ENCODE measurements at places on chromosomes 2 and 18.

GRCh38 chr2:84847326-84848050 is 33.4 kb downstream of the TRABD2A start:
- no peaks in the 10 kb centered on the region for H3K27me3 ChIP-seq
- H3K4me3 ChIP-seq: peak overlapping the region; percentile 48
- H3K27ac ChIP-seq: peak overlapping the region; percentile 97
- DNase-seq: no peak

DNA sequence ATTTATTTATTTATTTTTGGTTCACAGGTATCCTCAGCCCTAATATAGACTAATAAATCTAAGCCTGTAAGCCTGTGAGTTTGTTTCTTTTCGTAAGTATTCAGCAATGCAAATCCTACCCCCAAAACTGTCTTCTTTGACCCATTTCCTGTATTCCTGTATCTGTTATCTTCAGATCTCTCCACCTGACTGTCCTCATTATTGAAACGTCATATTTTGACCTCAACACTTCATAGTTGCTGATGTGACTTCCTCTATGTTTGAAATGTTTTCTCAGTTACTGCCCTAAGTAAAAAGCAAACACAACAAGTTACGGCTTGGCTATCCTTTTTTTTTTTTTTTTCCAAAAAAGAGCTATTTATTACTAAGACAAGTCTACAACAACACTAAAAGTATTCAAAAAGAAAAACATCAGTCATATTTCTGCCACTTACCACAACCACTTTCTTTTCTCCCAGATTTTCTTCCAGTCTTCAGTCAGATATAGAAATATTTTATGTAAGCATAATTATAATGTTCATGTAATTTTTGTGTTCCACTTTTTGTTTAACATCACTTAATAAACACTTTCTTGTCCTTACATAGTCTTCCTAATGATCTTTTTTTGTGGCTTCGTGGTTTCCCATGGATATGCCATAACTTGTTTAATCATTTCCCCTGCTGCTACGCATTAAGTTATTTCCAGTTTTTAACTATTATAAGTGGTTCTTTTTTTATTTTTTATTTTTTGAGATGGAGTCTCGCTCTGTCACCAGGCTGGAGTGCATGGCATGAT is 45.0 kb upstream of the EML4 start:
- H3K36me3 ChIP-seq: peaks cover 16% of the 10 kb centered on the region
- H3K27me3 ChIP-seq: peaks cover 3% of the 10 kb centered on the region
- peak overlapping the region; percentile 82 for H3K27ac ChIP-seq
- peaks cover 63% of the 10 kb centered on the region for H3K4me1 ChIP-seq

DNA sequence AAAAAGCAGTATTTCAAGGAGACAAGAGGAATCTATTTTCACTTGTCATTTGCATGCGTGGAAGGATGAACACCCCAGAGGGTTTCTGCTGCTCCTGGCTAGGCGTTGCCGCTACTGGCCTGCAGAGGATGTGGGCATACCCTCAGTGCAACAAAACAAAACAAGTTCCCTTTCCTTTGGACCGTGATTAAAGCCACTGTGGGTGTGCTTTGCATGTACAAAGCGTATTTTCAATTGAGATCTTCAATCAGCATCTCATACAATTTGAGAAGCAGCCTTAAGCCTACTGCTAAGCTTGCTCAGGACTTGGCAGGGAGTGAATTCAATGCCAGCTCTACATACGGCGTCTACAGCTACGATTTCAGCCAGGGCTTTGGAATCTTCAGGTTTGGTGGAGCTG is 298.4 kb downstream of the LPIN1 start:
- DNase-seq: peak; percentile 78
- H3K27ac ChIP-seq: peak overlapping the region; percentile 93
- peak overlapping the region; percentile 4 for H3K4me3 ChIP-seq
- H3K36me3 ChIP-seq: peaks cover 3% of the 10 kb centered on the region
- H3K4me1 ChIP-seq: peaks cover 63% of the 10 kb centered on the region

DNA sequence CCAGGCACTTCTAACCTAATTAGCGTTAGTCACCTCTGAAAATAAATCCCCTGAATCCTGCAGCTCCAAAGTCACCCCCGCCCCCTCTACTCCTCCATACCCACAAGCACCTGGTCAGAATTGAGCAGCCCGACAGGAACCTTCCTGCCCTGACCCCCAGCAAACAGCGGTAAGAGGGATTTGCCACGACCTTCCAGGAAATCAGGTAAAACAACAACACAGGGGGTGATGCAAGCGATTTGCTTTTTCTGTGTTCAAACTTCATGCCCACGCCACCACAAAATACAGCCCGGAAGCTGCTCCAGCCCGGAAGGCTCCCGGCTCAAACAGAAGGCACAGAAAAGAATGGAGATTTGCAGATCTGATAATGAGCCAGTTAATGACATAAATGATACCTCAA is 367.1 kb downstream of the GPD2 start:
- H3K27ac ChIP-seq: no peak overlapping the region
- no peak overlapping the region for H3K4me3 ChIP-seq
- H3K27me3 ChIP-seq: peaks cover 3% of the 10 kb centered on the region
- DNase-seq: no peak
- no peaks in the 10 kb centered on the region for H3K4me1 ChIP-seq

DNA sequence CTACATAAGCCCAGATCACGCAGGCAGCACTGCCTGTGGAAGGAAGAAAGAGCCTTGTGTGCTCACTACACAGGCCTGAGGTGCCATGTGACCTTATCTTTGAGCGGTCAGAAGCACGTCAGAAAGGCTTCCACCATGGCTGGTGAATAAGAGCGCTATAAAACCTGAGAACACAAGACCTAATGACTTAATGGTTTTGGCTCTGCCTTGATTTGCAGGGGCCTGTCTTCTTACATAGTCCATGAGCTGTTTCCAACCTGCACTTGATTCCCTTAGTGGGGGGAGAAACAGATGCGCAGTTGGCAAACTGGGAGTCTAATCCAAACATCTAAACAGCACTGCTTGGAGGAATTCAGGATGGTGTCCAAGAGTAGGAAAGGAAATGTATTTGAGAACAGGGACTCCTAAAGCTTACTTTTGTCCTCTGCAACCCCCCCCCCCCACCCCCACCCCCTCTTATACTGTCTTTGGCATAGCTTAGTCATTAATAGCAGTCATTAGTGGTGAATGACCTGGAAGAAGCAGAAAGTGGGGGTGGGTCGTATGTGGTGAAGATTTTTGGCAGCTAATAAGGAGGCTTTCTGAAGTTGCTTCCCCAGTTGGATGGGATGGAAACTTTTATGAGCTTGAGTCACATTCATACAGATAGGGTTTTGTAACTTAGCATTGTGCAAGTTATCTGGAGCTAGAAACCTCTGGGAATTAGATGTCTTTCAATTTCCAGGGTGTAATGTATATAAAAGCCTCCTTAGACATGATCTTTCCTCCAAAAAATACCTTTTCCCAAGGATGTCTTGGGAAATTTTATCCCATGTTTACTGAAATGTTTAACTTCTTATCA is 454.1 kb downstream of the MEIS1 start:
- H3K36me3 ChIP-seq: no peaks in the 10 kb centered on the region
- H3K4me1 ChIP-seq: no peaks in the 10 kb centered on the region
- no peak overlapping the region for H3K4me3 ChIP-seq
- no peaks in the 10 kb centered on the region for H3K27me3 ChIP-seq
- no peak for DNase-seq
- H3K27ac ChIP-seq: no peak overlapping the region

GRCh38 chr2:226611944-226612318 is 187.7 kb downstream of the IRS1 start:
- H3K4me1 ChIP-seq: peaks cover 23% of the 10 kb centered on the region
- H3K4me3 ChIP-seq: no peak overlapping the region
- peaks cover 13% of the 10 kb centered on the region for H3K27me3 ChIP-seq
- DNase-seq: no peak
- no peak overlapping the region for H3K27ac ChIP-seq
- H3K36me3 ChIP-seq: peaks cover 13% of the 10 kb centered on the region

DNA sequence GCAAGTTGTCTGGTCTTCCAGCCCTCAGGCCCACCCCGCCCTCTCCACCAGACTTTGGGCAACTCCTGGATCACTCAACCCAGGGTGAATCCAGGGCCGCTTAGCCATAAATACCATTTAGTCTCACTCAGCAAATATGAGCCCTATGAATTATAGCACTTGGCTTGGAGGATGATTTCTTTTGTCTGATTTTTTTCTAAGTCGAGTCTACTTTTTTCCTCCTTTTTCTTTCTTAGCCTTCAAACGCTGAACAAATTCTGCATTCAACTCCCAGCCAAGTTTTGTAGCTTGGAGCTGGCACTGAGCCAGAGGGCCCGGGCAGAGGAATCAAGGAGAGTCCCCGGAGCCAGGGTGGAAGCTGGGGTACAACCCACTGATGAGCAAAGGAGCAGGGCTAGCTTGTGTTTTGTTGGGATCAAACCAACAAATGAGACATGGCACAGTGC is 48.7 kb downstream of the SERTAD2 start:
- H3K27ac ChIP-seq: no peak overlapping the region
- DNase-seq: peak; percentile 14

DNA sequence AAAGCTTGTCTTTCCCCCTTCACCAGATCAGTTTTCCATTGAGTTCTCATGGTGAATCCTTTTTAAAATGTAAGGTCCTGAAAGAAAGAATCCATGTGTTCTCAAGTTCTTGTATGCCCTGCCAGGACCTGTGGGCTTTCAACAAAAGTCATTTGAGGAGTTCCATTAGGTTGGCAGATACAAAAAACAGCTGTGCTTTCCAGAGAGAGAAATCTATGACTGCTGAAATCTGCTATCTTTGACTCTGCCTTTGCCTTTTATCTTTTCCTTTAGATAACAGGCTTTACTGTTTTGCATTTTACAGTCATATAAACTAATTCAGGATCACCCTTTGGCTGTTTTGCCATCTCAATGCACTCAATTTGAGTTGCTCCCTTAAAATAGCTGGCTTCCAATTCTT is 59.7 kb downstream of the CXCR4 start:
- H3K27ac ChIP-seq: peak overlapping the region; percentile 94
- no peaks in the 10 kb centered on the region for H3K27me3 ChIP-seq
- H3K4me3 ChIP-seq: no peak overlapping the region
- H3K4me1 ChIP-seq: peaks cover 89% of the 10 kb centered on the region
- H3K36me3 ChIP-seq: peaks cover 21% of the 10 kb centered on the region

DNA sequence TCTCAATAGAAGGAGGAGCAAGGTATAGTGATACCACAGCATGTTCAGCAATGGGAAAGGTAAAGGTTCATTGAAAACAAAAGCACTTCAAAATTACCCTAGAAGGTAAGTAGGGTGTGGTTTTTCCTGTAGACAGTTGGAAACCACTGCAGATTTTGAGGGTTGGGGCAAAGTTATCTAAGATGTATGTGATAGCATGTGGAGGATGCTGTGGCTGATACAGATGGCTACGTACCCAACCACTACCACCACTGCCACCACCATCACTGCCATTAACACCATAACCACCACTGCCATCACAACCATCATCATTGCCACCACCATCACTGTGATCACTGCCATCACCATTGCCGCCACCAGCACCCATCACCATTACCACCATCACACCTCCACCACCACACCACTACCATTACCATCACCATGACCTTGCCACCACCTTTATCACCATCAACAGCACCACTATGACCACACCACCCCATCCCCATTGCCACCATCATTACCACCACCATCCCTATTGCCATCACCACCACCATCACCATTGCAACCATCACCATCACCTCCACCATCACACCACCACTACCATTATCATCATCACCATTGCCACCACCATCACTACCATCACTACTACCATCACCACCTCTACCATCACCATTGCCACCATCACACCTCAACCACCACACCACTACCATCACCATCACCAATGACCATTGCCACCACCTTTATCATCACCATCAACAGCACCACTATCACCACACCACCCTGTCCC is 3.7 kb downstream of the TMSB10 start:
- peaks cover 52% of the 10 kb centered on the region for H3K4me1 ChIP-seq
- peaks cover 5% of the 10 kb centered on the region for H3K27me3 ChIP-seq
- H3K27ac ChIP-seq: peak overlapping the region; percentile 97
- DNase-seq: peak; percentile 74

GRCh38 chr2:207823865-207824264 is 54.2 kb upstream of the FZD5 start:
- no peak for DNase-seq
- H3K27me3 ChIP-seq: no peaks in the 10 kb centered on the region
- H3K4me3 ChIP-seq: no peak overlapping the region
- peaks cover 4% of the 10 kb centered on the region for H3K4me1 ChIP-seq
- no peaks in the 10 kb centered on the region for H3K36me3 ChIP-seq

GRCh38 chr18:67217551-67218166 is 298.9 kb downstream of the DSEL start:
- peak; percentile 66 for DNase-seq
- no peaks in the 10 kb centered on the region for H3K36me3 ChIP-seq
- no peak overlapping the region for H3K4me3 ChIP-seq
- no peak overlapping the region for H3K27ac ChIP-seq

DNA sequence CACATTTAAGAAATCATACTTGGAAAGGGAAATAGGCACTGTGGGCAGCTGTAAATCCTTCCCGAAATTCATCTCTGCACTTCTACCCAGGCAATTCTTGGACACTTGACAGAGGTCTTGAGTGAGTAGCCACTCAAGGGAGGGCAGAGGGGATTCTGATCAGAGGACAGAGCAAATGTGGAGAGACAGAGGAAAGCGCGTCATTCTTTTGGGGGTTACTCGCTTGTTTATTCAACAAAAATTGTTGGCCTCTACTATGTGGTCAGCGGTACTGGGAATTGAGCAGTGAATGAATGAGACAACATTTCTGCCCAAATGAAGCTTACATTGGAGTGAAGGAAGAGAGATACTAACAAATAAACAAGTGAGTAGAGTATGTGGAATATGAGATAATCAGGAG is 41.4 kb upstream of the YES1 start:
- no peaks in the 10 kb centered on the region for H3K36me3 ChIP-seq
- no peak for DNase-seq
- no peak overlapping the region for H3K4me3 ChIP-seq
- peaks cover 6% of the 10 kb centered on the region for H3K27me3 ChIP-seq

GRCh38 chr2:238498188-238498587 is 71.5 kb downstream of the ASB1 start:
- no peaks in the 10 kb centered on the region for H3K36me3 ChIP-seq
- peaks cover 6% of the 10 kb centered on the region for H3K27me3 ChIP-seq
- peaks cover 24% of the 10 kb centered on the region for H3K4me1 ChIP-seq
- no peak for DNase-seq
- no peak overlapping the region for H3K4me3 ChIP-seq

- H3K27ac ChIP-seq: no peak overlapping the region
- H3K4me3 ChIP-seq: no peak overlapping the region
- H3K4me1 ChIP-seq: no peaks in the 10 kb centered on the region
- no peak for DNase-seq
These were observed 1363.2 kb upstream of the ACVR2A start for GRCh38 chr2:146481629-146482028.

GRCh38 chr2:128513116-128513960 is 194.7 kb upstream of the HS6ST1 start:
- no peak overlapping the region for H3K27ac ChIP-seq
- no peaks in the 10 kb centered on the region for H3K27me3 ChIP-seq
- no peak overlapping the region for H3K4me3 ChIP-seq
- H3K36me3 ChIP-seq: no peaks in the 10 kb centered on the region
- no peaks in the 10 kb centered on the region for H3K4me1 ChIP-seq
- no peak for DNase-seq

GRCh38 chr2:38850045-38850444 is 25.7 kb downstream of the DHX57 start:
- DNase-seq: no peak
- no peak overlapping the region for H3K4me3 ChIP-seq
- no peaks in the 10 kb centered on the region for H3K27me3 ChIP-seq
- H3K4me1 ChIP-seq: no peaks in the 10 kb centered on the region
- no peak overlapping the region for H3K27ac ChIP-seq

Measured in activated naive CD4-positive, alpha-beta T cell treated with anti-CD3 and anti-CD28 coated beads, Interleukin-2, amount 10 ng/mL, durations not matched to agents 7 days and 5 days (primary cell).